Activated T-helper 9 cell treated with anti-CD3 and anti-CD28 coated beads, Interleukin-2, amount 50 U/mL, for 16 hours (primary cell): ENCODE measurements at places on chromosomes 1 and 21.

DNA sequence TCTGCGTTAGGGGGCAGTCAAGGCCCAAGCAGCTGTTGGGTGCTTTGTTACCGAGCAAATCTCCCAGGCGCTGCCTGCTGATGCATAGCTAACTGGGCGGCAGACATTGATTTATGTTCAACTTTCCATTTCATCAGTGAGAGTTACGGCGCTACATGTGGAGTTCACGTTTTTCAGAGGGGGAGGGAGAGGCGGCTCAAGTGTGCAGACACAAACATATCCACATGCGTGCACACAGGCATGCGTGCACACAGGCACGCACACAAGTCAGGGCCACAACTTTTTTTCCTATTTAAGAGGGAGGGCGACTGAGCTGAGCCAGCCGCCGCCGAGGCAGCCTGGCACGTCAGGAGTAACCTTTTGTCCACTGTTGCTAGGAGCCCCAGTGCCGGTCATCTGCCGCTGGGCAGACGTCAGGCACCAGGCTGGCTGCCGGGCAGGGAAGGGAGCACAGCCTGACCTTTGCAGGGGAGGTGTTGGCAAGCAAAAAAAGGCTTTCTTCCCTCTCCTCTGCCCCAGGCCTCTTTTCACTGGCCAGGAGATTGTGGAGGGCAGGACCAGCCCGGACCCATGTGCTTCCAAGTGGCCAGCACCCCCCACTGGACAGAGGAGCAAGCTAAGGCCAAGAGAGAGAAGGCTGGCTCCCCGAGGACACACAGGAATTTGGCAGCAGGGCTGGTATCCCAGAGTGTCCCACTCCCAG lies 73.3 kb downstream of the MRPL37 start:
- no peak for DNase-seq

- DNase-seq: no peak
Measured at GRCh38 chr1:81976539-81976938, 175.8 kb downstream of the ADGRL2 start.

DNA sequence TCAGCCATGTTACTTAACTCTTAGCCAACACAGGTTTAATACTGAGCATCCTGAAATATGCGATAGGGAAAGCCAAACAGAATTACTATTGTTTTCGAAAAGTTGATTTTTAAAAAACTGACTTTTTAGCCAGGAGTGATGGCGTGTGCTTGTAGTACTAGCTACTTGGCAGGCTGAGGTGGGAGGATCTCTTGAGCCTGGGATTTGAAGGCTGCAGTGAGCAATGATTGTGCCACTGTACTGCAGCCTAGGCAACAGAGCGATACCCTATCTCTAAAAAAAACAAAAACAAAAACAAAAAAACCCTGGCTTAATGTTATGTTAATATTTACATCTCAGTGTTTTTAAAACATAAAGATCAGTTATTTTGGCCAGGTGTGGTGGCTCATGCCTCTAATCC lies 16.7 kb downstream of the NMNAT1 start:
- DNase-seq: no peak

DNA sequence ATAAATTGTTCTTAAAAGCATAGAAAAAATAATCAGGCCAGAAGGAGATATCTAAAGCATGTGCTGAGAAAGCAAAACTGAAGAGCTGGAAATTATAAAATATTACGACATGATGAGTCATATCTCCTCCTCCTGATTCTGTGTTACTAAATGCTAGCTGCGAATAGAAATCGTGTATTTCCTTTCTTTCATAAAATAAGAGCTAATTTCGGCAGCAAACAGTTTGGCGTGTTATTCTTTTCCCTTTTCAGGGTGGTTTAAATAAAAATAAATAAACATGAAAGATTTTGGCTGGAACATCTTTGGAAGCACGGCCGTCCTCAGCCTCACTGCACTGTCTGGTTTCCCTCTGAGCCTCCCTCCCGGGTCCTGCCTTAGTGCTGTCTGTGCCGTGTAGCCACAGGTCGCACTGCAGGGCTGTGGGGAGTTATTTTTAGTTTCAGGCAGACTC lies 56.0 kb downstream of the ADARB1 start:
- DNase-seq: no peak

DNA sequence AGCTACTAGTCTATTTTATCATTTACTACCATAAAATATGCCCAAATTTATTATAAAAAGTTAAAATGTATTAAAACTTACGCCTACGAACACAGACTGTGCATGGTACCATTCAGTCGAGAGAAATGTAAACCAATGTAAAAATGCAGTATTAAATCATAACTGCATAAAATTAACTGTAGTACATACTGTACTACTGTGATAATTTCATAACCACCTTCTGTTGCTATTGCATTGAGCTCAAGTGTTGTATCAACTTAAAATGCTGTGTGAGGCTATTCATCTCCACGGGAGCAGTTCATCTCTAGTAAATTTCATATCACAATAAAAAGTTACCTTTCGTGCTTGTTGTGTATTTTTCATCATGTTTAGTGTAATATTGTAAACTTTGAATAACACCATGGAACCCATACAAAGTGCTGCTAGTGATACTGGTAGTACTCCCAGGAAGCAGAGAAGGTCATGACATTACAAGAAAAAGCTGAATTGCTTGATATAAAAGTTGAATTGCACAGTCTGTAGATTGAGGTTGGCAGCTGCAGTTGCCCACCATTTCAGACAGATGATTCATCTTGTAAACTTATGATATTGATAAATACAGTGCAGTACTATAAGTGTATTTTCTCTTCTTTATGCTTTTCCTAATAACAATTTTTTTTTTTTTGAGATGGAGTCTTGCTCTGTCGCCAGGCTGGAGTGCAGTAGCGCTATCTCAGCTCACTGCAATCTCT lies 19.0 kb upstream of the CENPF start:
- DNase-seq: no peak
